ENCODE measurements at places on chromosomes 6 and 20.
A peak's percentile ranks its signal among the peaks of the same experiment; 100 is the strongest.

DNA sequence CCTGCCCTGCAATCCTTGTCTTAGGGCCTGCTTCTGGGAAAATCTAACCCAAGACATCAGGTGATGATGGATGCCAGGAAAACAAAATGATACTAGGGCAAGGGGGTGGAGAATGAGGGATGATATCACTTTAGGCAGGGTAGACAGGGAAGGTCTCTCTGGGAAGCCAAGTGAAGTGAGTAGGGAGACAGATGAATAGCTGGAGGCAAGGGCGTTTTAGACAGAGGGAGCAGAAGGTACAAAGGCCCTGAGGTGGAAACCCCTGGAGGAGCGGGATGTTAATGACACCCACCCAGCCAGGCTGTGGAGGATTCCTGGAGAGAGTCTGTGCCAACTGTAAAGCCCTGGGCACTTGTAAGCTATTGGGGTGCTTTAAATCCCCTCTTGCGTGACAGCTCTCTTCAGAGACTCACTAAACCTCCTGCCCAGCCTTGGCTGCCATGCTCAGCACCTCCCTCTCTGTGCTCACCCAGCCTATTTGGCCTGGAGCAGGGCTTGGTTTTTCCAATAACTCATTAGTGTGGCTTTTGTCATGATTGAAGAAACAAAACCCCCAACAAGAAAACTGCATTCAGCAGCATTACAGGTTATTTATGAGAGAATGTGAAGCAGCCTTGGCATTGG, 12.4 kb upstream of the MDGA1 start:
- DNase-seq = no peak

- DNase-seq = no peak
These were observed 328.5 kb upstream of the PRDM1 start for GRCh38 chr6:105757512-105758200.

DNA sequence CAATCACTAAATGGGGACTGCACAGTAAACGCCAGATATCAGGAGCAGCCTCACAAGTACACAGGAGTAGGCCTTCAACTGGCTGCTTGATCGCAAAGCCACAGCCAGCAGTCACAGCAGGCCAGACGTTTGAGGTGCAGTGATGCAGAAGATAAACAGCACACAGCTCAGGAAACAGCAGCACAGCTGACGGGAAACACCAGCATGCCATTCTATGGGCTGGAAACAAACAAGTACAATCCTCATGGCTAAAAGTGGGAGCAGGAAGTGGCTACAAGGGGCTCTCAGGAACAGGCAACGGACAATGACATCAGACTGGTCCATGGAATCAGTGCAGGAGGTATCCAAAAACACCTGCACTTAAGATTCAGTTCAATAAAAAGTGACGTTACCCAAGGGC, 111.0 kb downstream of the DTNBP1 start:
- no peak for DNase-seq

- DNase-seq = no peak
These were observed 626.6 kb upstream of the CITED2 start for GRCh38 chr6:140001005-140001404.

- no peak for DNase-seq
These were observed 94.2 kb downstream of the FOXC1 start for GRCh38 chr6:1703923-1704322.

DNA sequence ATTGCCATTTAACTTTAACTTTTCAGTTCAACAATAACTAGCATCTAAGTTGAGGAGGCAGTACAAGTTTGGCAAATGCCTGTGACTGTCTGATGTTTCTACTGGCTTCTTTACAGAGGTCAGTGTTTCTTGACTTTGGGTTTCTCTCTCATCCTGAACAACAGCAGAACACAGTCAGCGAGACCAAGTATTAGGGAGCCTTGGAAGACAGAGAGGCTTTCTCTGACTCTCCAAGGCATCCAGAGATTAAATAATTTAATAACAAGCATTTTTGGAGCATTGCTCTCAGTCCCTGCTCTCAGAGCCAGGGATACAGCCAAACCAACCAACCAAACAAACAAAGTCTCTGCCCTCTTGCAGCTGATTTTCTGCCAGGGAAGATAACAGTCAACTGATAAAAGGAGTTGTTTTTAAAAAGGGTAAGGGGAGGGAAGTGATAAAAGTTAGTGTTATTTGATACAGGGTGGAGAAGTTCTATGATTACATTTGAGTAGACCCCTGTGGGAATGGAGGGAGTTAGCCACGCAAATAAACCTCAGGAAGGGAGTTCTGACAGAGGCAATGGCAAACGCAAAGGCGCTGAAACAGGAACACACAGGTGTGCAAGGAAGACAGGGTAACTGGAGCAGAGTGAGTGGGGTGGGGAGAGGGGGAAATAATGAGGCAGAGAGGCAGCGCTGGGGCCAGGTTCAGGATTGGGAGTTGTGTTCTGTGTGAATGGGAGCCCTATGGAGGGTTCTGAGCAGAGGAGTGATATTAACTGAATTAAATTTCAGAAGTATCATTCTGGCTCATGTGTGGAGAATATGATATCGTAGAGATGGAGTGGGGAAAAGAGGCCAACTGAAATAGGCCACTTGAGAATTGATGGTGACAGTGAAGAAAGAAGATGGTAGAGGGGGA, 55.2 kb downstream of the SEL1L2 start:
- DNase-seq = no peak

- no peak for DNase-seq
These were observed 112.1 kb downstream of the WDR27 start for GRCh38 chr6:169589699-169590257.

DNA sequence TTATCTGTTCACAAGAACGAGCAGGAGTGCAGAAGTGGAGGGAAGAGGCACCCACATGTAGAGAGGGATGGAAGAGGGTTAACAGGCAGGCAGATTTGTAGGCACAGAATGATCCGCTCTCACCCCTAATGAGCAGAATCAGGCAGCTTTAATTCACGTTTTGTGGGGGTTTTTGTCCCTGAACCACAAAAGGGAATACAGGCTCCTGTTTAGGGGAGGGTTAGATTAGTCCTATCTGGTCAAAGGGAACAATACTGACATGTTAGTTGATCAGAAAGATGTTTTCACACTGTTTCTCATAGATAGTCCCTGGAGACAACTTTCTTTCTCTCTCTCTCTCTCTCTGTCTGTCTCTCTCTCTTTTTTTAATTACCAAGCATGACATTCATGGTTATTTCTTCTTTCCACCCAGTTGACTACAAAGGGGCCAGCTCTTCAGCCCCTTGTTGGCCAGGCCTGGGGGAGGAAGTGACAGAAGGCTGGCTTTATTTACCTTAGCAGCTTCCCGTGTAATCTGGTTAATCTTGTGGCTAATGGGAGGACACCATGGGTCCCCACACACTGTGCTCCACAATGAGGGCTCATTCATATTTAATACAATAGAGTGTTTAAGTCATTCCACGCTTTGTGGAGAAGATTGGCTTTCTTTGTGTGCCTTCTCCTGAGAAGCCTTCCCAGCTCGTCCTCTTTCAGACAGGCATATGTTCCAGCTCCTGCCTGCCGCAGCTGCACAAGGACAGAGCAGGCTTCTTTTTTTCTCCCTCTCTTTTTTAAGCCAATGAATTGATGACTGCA, 958.8 kb downstream of the TFAP2A start:
- no peak for DNase-seq

GRCh38 chr20:23105193-23105592, 19.1 kb upstream of the CD93 start:
- DNase-seq = no peak

DNA sequence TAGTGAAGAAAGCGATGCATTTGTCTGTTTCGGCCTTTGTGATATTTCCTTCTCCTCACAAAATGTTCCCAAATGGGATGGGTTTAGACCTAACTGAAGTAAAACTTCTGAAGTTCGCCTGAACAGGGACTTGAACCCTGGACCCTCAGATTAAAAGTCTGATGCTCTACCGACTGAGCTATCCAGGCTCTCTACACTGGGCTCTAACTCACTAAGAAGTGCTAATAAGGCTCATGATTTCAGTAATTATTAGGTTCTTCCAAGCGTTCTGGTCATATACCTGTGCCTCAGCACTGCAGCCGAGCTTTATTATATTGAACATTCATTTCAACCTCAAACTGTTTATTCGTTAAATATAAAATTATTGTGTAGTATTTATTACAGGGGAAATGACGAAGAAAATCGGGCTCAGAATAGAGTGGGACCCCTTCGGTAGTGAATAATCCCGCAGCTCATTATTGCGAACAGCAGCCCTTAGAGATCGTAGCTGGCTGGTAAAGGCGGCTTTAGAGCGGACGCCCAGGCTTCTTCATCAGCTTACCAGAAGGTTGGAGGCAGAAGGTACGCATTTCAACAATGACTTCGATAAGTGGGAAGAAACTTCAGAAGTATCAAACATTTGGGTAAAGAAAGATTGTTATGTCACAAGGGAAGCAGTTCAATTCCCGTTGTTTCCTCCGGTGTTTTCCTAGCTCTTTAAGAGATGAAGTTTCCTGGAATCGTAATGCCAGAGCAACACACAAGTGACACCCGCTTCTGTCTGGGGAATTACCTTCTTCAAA, 119.0 kb upstream of the ZNF184 start:
- no peak for DNase-seq

DNA sequence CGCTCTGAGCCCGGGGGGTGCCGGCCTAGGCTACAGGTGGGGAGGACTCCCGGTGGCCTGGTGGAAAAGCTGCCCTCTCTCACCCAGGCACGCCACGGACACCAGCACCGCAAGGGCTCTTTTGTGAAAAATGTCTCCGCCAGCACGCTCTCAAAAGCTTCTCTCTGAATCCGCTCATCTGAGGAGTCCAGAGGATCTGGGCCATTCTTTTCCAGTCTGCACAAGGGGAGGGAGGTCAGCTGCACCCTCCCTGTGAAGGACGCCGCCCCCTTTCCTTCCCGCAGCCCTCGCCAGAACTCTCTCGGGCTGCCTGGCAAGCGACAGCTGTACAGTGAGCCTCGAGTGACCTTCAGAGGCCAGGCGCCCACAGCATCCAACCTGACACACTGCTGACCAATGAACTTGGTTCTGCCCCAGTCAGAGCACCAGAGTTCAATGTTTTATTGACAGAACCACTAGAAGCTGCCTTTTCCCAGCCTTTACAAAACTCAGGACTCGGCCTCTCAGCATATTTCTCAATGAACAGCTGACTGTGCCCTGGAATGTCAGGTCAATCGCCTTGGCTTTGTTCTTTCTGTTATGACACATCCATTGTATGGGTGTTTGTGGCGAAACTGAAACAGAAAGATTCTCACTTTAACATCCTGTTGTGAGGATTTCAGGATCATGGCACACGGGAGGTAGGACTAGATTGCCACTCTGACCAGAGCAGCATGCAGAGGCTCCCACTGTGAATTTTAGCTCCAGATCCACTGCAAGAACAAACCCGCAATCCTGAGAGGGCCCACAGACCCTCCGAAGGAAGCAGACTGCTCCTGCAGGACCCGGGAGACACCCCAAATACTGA, 26.7 kb downstream of the SERPINB9 start:
- no peak for DNase-seq

- DNase-seq = no peak
These were observed 25.8 kb upstream of the CEP85L start for GRCh38 chr6:118677193-118677592.

- no peak for DNase-seq
These were observed 77.7 kb downstream of the UBE3D start for GRCh38 chr6:82987951-82988350.

- DNase-seq = no peak
These were observed 1.5 kb downstream of the CD2AP start for GRCh38 chr6:47479140-47479508.

DNA sequence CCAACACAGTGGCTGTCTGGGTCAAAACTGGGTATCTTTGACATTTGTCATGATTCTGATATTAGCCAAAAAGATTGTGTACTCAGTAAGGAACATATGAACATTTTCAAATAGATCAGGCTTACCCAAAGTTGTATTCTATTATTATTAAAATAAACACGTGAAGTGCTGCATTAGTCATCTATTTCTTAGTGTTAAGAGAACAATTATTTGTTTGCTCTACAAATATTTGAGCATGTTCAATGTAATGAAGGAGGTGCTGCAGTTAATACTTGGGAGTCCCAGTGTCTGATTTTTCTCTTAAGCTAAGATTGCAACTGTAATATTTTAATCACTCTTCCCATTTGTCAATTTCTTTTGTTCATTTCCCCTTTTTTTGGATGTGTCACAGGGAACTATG, 28.2 kb downstream of the CNR1 start:
- no peak for DNase-seq

DNA sequence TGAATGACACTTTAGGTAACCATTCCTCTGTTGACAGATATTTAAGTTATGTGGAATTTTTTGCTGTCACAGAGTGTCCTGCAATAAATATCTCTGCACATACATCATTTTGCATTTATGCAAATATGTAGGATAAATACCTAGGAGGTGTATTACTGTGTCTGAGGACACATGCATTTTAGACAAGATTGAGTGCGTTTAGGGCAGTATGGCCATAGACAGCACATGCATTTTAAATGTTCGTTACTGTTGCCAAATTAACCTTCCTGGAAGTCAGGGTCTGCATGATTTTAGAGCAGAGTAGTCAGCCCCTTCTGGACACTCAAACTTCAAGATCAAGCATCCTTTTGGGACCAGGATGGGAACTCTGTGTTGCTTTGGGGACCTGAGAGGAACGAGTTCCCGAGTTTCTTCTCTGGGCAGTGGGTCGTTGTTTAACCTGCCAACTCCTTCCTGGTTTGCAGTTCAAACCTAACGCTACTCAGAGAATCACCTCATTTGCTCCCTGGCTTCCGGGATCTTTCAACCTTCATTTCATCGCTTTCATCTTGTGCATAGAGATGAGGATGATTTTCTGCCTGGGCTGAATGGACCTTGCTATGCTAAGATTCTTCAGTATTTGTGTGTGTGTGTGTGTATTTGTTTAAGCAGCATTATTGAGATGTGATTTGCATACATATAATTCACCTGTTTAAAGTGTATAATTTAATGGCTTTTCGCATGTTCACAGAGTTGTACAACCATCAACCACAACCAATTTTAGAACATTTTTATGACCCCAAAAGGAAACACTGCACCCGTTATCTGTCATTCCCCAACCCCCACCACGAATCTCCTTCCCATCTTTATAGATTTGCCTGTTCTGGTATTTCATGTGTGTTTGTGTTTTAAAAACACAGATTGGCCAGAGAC, 9.8 kb downstream of the BCAS4 start:
- DNase-seq = no peak

DNA sequence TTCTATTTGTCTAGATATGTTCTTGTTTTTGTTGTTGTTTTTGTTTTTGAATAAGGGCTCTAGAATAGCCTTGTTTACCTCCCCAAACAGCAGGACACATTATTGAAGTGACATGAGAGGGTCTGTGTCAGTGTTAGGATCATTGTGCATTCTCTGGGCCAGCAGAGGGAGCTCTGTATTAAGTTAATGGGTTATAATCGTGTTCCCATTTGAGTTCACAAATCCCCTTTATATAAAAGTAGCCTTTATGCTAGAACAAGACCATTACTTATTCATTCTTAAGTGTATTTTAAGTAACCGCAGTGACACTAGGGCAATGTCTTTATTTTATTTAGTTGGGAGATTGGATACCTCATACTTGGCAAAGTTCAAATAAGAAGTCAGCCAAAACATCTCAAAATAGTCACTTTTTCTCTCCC, 44.8 kb downstream of the STK4 start:
- DNase-seq = peak; percentile 52

- DNase-seq = no peak
These were observed 43.0 kb upstream of the THBS2 start for GRCh38 chr6:169296622-169297021.
